ENCODE measurements at places on chromosomes 4 and X. TPM values are rescaled to one million over a fixed set of nuclear protein-coding genes. Genes with fewer than 3 reads are reported as not detected.

GIMD1 gene
- total RNA-seq: not detected

PPP2R2C gene
- total RNA-seq: 8.8 TPM

BEX5 gene
- 0.92 TPM for total RNA-seq

DCAF12L1 gene
- total RNA-seq: 1.9 TPM

TMPRSS11F gene
- total RNA-seq: 0.72 TPM

EGF gene
- 16.9 TPM for total RNA-seq

HERC5 gene
- total RNA-seq: 2.2 TPM

ZIC3 gene
- not detected for total RNA-seq

PABPC1L2B gene
- not detected for total RNA-seq

ADRA2C gene
- total RNA-seq: 0.92 TPM

EMCN gene
- 25.1 TPM for total RNA-seq

TGIF2LX gene
- not detected for total RNA-seq

PAGE4 gene
- not detected for total RNA-seq

EDA gene
- 21.2 TPM for total RNA-seq

MAP3K15 gene
- total RNA-seq: 0.41 TPM

FANCB gene
- total RNA-seq: 6.8 TPM

TACC3 gene
- 17.2 TPM for total RNA-seq

PCDH19 gene
- 2.9 TPM for total RNA-seq

NKAP gene
- total RNA-seq: 5.9 TPM

HEPH gene
- 19.0 TPM for total RNA-seq

MAOB gene
- 3.2 TPM for total RNA-seq

VCX3A gene
- total RNA-seq: not detected

APEX2 gene
- 5.5 TPM for total RNA-seq

PRR32 gene
- total RNA-seq: 56.3 TPM

VSIG4 gene
- 6.4 TPM for total RNA-seq

CNKSR2 gene
- total RNA-seq: 13.4 TPM

IL15 gene
- 9.1 TPM for total RNA-seq

USP27X gene
- total RNA-seq: 2.3 TPM

SHOX gene
- not detected for total RNA-seq

MTCP1 gene
- 1.7 TPM for total RNA-seq

Measured in tongue (tissue), 3 donors.